ENCODE measurements at places on chromosomes 12 and 14. TPM values are rescaled to one million over a fixed set of nuclear protein-coding genes. Genes with fewer than 3 reads are reported as not detected.

The RNASE3 gene
- total RNA-seq: not detected

The FAM90A1 gene
- 0.12 TPM for total RNA-seq

The SCNN1A gene
- total RNA-seq: 30.2 TPM

The SLCO1B1 gene
- total RNA-seq: 0.39 TPM

The MED13L gene
- total RNA-seq: 30.1 TPM

The PLBD1 gene
- total RNA-seq: 5.9 TPM

The PTHLH gene
- total RNA-seq: 15.4 TPM

The KLRC1 gene
- not detected for total RNA-seq

The CLEC4A gene
- total RNA-seq: not detected

The TAPBPL gene
- total RNA-seq: 3.5 TPM

The B4GALNT3 gene
- total RNA-seq: 0.49 TPM

The ANGEL1 gene
- 6.7 TPM for total RNA-seq

The COQ5 gene
- 26.9 TPM for total RNA-seq

The EPYC gene
- not detected for total RNA-seq

The PRH2 gene
- total RNA-seq: not detected

The OR6C65 gene
- total RNA-seq: not detected

The ACSS3 gene
- not detected for total RNA-seq

The KRT78 gene
- not detected for total RNA-seq

The FOXA1 gene
- 7.6 TPM for total RNA-seq

The KSR2 gene
- 0.57 TPM for total RNA-seq

The ADAMTS20 gene
- total RNA-seq: not detected

All from A549 treated with Mapracorat at 1 μM for 4 hours (cell line).